CD4-positive, alpha-beta T cell treated with Interleukin-10 for 1 hour (primary cell): ENCODE measurements at places on chromosomes 11 and 22.
A peak's percentile ranks its signal among the peaks of the same experiment; 100 is the strongest.

DNA sequence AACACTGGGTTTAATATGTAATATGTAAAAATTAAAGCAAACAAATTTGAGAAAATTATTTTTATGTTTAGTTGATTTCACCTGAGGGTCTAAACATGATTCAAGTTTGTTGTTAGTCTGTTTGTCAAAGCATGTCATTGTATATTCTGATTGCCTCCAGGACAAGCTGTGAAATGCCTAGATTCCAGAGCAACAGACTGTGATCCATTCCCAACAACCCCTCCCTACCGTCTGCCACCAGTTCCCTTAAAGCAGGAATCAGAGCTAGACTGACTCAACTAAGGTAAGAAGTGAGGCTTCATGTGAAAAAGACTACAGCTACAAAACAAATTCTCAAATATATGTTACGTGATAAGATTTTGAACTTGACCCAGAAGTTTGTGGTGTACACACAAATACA is 304.2 kb downstream of the RAB38 start:
- DNase-seq = no peak

DNA sequence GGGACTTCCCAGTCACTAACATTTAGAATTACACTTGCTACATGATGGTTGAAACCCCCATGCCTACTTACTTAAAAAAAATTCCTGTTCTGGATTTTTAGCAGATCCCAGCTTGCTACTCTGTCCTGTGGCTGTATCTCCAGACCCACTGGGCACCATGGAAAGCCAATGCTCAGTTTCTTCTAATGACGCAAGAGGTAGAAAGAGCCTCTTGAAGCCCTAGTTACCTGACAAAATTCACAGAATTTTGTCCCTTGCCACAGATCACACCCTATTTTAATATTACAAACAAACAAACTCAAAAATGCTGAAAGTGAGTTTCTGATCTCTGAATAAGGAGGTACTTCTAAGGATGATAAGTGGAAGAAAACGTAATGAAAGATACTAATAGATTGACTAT is 24.3 kb upstream of the TENM4 start:
- no peak for DNase-seq

DNA sequence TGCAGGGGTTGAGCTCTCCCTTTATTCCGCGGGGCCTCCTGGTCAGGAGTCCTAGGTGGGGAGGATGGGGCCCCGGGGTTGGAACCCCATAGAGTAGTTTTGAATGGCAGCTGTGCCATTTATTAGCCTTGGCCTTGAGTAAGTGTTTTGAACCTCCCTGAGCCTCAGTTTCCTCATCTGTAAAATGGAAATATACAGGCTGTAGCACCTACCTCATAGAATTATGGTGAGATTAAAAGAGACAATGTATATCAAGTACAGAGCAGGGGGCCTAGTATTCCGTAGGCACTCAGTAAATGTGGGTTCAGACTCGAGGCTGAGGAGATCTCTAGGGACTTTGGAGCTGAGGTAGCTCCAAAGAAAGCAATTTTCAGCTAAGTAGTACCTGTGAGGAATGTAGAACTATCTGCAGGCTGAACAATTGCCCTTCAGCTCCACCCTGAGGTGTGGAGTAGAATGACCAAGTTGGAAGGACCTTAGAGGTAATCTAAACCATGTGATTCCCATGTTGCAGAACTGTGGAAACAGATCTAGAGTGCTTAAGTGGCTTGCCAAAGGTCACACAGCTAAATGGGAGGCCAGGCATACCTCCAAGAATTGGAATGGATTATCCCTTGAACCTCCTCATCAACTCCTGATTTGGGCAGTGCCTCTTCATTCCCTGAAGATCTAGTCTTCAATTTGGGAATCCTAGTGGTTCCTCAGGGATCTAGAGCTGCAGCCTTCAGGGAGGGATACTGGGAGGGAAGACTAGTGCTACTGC is 682 bp downstream of the PGAP2 start:
- peak; percentile 74 for DNase-seq

DNA sequence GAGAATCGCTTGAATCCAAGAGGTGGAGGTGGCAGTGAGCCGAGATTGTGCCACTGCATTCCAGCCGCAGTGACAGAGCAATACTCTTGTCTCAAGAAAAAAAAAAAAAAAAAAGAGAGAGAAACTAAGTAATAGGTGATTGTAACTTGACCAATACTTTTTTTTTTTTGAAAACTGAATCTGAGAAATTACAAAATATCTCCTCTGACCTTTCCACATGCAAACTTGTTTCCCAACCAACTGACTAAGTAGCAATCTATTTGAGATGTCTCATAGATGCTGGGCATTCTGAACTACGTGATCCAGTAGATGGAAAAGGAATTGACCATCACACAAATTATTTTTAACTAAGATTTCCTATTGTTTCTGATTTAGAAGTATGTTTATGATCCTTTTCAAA is 407.3 kb upstream of the CHORDC1 start:
- no peak for DNase-seq

GRCh38 chr11:87097582-87097981 is 59.8 kb downstream of the TMEM135 start:
- DNase-seq = peak; percentile 58

GRCh38 chr22:38713921-38714320 is 8.2 kb downstream of the GTPBP1 start:
- DNase-seq = no peak

DNA sequence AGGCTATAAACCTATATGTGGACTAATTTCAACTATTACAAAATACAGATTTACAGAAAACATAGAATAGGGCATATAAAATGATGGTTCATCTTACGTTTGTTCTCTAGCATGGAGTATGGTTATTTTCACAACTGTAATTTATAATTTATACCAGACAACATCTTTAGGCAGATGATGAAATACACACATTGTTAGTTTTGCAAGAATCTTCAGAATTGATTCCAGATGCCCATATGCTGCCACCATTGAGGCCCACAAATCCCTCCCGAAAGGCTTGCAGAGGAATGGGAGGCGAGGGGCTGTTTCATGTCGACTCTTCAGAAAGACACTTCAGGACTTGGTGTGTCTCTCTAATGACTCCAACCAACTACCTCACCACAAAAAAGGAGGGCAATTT is 6.2 kb downstream of the PTPN5 start:
- no peak for DNase-seq

DNA sequence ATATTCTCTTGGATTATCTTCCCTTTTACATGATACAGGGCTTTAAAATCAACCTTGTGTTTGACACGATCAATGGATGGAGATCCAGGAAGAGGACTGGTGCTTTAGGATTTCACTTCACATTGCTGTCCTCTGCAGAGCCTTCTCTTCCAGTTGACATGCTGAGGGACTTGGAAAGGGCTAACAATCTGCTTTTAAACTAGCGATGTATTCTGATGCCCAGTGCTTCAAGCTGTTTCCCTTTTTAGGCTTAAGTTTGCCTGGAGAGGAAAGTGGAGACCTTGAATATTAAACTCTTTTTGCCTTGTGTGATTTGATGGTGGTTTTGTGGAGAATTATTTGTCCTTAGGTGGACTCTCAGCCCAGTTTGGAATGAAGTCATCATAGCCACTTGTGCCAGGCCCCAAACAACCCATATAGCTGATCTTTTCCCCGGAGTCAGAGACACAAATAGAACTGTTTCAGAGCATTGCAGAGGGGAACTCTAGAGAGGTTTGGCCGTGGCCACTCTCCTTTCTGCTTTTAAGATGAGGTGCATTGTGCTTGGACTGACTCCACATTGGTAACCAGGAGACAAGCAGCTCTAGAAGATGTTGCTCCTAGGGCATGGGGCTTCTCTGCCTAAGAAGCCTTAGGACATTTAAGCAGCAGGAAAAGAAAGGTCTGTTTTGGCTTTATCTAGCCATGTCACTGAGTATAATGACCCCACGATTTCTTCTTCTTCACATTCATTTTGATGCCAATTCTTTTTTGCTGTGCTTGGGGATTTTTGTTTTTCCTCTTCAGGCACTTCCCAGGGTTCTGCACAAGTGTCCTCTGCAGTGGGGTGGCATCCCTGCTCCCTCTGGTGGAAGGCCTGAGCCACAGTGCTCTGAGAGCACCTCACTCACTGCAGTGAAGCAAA is 152.8 kb downstream of the NCAM1 start:
- DNase-seq = no peak

- no peak for DNase-seq
Measured at GRCh38 chr11:8386134-8386864, 122.6 kb upstream of the LMO1 start.

- no peak for DNase-seq
Measured at GRCh38 chr11:38818720-38819119, 2220.7 kb upstream of the RAG2 start.

GRCh38 chr11:70111269-70112016 is 33.3 kb downstream of the ANO1 start:
- no peak for DNase-seq

- peak; percentile 2 for DNase-seq
Measured at GRCh38 chr11:132941024-132941646, 591.2 kb downstream of the OPCML start.

- no peak for DNase-seq
Measured at GRCh38 chr11:75280770-75281468, 40.3 kb downstream of the TPBGL start.

GRCh38 chr11:96228910-96229309 is 114.1 kb downstream of the MAML2 start:
- DNase-seq = no peak

GRCh38 chr11:29527391-29527936 is 489.4 kb downstream of the KCNA4 start:
- peak; percentile 8 for DNase-seq

GRCh38 chr11:72940417-72940816 is 126.2 kb downstream of the ATG16L2 start:
- no peak for DNase-seq

DNA sequence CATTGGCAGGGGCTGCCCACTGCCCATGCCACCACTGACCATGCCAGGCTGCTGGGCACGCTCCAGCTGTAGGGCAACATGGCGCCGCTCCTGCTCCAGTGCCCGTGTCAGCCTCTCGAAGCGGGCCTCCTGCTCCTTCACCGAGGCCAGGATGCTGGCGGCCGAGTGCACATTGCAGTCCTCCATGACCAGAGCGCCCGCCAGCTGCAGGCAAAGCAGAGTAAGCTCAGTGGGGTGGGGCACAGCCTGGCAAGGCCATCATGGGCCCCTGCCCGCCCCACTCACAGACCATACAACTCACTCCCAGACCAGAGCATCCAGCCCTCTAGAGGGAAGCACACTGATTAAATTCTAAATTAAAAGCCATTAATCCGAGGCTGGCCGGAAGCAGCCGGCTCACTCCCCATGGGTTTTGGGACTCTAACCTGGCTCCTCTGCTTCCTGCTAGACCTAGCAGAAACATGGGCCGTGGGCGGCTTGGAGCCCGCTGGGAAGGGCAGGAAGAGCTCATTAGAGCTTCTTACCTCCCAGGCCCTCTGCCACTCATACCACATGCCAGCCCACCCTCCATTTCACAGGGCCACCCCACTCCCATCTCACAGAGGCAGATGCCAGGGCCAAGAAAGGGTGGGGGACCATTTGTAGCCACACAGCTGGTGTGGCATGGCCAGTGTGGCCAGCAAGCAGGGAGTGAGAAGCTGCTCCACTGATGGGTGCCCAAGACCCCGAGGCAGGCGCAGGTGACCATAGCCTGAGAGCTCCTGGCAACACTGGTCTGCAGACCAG is 25.8 kb downstream of the ARVCF start:
- DNase-seq = no peak
